ENCODE measurements at places on chromosomes 4 and X.

DNA sequence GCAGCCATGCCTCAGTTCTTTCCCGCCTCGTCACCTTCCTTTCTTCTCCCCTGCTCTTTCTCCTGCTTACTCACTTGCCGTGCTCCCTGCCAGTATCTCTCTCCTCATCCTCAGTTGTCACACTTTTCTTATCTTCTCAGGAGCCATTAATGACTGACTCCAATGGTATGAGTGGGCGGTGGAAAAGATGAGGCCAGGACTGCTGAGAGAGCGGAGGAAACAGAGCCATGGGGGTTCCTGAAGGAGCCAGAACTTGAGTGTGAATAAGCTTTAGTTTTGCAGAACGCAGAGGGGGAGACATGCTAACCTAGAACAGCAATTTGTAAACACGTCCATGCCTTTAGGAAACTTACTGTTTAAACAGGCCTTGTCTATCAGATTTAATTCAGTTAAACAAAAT, 126.5 kb downstream of the CHIC2 start:
- DNase-seq: no peak

- DNase-seq: no peak
Measured at GRCh38 chr4:156606554-156607477, 364.8 kb downstream of the PDGFC start.

GRCh38 chrX:25650216-25650820, 487.8 kb upstream of the MAGEB18 start:
- DNase-seq: no peak

GRCh38 chrX:9656277-9656676, 109.4 kb downstream of the GPR143 start:
- no peak for DNase-seq

DNA sequence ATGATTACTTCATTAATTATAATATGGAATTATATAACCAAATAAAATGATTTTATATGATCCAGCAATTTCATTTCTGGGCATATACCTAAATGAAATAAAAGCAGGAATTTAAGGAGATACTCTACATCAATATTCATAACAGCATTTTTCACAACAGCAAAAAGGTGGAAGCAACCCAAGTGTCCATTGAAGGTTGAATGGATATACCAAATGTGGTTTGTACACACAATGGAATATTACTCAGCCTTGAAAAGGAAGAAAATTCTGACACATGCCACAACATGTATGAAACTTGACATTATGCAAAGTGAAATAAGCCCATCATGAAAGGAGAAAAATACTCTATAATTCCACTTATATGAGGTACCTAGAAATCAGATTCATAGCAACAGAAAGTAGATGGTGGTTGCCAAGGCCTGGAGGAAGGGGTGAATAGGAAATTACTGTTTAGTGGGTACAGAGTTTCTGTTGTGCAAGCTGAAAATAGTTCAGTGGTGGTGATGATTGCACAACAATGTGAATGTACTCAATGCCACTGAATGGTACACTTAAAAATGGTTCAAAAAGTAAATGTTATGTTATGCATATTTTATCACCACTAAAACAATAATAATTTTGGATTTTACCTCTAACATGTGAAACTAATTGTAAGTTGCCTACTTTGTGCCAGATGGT, 471.5 kb downstream of the SPRY1 start:
- DNase-seq: no peak

GRCh38 chr4:185128272-185129119, 14.6 kb upstream of the SLC25A4 start:
- DNase-seq: no peak

GRCh38 chr4:122612540-122612939, 8.3 kb downstream of the IL21 start:
- DNase-seq: no peak

DNA sequence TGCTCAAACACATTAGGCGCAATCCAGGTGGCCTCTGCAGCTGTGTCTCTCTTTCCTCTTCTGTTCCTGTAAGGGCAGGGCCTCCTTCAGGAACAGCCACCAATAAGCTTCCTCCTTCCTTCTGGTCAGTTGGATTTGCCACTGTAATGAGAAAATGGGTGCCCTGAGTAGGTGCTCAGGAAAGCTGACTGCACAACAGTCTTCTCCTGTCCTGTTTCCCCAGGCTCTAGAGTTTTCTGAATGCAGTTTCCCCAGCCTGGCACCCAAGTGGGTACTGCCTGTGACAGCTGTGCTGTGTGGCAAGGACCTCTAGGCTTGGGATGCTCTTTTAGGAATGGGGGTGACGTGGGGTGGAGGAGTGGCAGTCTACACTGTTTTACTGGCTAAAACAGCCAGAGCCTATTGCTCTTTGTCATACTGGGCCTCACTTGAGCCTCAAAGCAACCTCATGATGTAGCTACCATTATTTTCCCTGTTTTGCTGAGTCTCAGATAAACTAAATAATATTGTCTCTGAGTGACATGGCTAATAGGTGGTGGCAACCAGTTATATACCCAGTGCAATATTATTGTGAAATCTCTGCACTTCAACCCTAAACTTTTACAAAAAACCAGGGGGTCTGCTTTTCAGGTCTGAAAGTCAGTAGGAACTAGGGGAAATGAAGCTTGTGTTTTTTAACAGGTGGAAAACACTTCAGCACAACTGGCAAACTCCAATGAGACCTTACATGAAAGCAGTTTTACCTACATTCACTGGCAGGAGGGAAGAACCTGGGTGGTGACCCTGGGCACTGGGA, 1.2 kb downstream of the CXCL2 start:
- DNase-seq: no peak

DNA sequence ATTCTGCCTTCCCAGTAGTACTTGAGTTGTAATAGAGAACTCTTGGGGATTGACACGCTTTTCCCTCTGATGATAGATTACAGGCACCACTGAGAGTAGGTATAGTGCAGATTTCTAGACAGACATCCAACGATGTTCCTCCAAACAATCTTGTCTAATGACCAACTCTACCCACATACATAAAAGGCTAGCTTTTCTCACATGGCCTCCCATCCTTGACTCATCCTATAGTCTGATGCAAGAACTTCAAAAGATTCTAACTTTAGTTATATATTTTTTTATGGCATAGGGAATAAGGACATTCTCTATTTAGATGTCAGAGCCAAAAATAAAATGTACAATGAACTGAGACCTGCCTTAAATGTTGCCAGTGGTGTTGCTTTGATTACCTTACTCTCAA, 60.9 kb downstream of the GLRA2 start:
- no peak for DNase-seq

GRCh38 chrX:63750811-63751210, 34.2 kb downstream of the ARHGEF9 start:
- DNase-seq: no peak

- no peak for DNase-seq
Measured at GRCh38 chr4:26192899-26193869, 127.6 kb upstream of the RBPJ start.

DNA sequence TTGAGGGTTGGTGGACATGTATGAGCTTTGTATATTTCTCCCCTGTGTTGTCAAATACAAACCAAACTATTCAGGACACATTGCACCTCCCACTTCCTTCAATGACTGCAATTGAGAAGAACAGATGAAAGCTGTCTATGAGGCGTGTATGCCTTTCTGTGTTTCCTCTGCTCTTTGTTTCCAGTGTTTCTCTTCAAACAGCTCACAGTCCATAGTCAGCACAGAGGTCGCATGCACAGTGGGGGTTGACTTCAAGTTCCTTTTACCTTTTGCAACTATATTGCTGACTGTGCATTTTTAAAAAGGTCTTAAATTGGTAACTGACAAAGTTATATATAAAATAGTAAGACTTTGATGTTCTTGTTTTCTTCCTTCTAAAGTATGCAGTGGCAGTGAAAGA, 957.8 kb downstream of the C4orf33 start:
- DNase-seq: no peak

- DNase-seq: no peak
Measured at GRCh38 chr4:119825696-119826095, 197.1 kb upstream of the PDE5A start.

Data from stimulated activated CD4-positive, alpha-beta T cell treated with anti-CD3 and anti-CD28 coated beads, Interleukin-12 subunit alpha, Interleukin-12 subunit beta, amount 100 ng/mL, for 4 hours (primary cell).